LoVo (cell line): ENCODE measurements at places on chromosomes 16 and 17.

- no peak for DNase-seq
Measured at GRCh38 chr17:80978499-80979497, 12.8 kb upstream of the CHMP6 start.

DNA sequence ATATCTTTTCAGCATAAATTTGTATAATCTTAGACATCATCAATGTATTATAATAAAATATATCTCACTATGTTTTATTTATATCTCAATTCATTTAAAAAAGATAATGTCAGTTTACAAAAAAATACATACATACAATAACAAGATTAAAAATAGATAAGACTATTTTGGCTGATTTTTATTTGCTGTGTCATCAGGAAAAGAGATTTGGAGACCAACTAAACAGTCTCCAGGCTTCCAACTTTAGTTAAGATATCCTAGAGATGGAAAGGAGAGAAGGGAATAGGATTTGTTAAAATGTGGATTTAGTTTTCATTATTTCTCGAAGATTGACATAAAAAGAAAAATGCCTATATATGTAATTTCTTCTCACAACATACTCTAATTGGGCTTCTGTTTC, 433.8 kb upstream of the TOM1L1 start:
- DNase-seq: no peak

- no peak for DNase-seq
Measured at GRCh38 chr17:44354582-44355561, 8.8 kb downstream of the FAM171A2 start.

- no peak for DNase-seq
Measured at GRCh38 chr16:29875206-29875605, 12.2 kb upstream of the CDIPT start.

GRCh38 chr17:49633250-49633649, 44.6 kb downstream of the SPOP start:
- DNase-seq: no peak

DNA sequence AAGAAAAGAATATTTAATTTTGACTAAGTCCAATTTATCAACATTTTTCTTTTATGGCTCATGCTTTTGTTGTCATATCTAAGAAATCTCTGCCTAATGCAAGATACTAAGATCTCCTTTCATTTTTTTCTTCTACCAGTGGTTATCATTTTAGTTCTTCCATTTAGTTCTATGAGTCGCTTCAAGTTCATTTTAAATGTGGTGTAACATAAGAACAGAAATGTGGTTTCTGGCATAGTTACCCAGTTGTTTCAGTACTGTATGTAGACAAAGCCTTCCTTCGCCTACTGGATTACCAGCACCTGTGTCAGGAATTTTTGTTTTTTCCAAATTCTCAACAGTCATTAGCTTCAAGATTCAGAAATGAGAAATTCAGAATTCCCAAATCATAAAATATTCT, 175.7 kb downstream of the PARN start:
- DNase-seq: no peak

- DNase-seq: peak; percentile 54
Measured at GRCh38 chr17:46194393-46195216, 1.4 kb upstream of the KANSL1 start.

DNA sequence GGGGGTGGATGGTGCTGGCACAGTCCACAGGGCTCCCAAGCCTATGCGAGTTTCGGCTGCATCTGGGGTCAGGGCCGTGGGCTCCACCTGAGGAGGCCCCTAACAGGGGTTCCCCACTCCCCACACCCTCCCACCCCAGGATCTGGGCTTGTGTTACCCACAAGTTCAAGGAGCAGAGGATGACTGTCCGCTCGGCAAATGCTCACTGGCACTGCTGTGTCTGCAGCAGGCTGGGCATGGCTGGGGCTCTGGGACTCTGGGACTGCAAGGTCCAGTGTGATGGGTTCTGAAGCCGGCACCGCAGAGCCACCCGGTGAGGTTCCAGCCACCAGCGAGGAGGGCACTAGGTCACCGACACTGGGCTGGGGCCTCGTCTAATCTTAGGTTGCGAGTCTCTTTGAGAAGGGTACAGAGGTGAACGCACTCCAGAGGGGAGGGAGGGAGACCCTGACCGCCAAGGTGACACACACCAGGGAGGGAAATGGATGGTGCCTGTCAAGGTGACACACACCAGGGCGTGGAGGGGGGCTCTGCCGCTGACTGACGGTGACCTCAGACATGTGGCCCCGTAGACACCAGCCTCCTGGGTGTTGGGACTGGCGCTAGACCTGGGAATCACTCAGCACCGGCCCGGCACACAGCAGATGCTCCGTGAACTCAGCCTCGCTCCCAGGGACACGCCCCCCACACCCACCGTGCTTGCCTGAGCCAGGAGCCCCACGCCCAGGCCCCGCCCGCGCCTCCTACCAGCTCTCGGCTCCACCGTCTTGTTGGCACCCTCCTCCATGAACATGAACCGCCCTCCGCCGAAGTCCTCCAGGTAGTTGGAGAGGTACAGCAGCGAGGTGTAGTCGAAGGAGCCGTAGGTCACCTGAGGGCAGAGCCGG, 20.5 kb upstream of the HEXD start:
- DNase-seq: no peak

DNA sequence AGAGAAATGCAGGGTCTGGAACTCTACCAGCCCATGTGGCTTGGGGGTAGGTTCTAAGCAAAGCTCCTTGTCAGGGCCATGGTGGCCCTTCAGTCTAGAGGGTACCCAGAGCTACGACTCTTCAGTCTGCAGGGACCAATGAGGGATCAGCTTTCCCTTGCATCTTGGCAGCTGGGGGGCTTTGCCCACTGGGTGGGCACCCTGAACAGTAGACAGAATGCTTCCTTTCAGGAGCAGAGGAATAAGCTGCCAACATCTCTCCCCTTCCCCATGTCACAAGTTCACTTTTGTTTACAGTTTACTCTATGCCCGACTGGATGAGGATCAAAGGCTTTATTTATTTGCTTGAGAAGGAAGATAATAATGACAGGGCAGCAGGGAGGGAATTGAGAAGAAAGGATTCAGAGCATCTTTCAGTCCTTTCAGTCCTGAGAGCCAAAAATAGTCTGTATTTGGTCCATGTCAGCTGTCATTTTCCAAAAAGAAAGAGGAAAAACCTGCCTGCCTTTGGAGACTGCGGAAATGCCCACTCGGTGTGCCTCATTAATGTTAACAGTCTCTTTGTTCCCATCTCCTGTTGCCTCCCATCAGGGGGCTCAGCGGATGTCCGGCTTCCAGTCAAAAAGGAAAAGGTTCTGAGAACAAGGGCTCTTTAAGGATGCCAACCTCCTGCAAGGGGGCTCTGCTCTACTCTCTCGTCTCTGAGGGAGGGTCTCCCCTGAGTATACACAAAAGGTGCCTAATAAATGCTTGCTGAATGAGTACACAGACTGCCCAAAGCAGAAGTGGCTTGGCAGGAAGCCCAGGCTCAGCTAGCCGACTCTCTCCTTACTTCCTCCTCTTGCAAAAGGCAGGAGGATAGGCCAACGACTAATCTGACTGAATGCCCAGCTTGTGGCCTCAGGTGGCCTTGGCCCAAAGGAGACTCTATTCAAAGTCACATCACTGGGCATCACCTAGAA, 17.1 kb downstream of the TRAF4 start:
- no peak for DNase-seq

GRCh38 chr17:46971647-46972300, 7.3 kb downstream of the RPRML start:
- no peak for DNase-seq

- peak; percentile 43 for DNase-seq
Measured at GRCh38 chr16:4097826-4098240, 18.4 kb downstream of the ADCY9 start.

DNA sequence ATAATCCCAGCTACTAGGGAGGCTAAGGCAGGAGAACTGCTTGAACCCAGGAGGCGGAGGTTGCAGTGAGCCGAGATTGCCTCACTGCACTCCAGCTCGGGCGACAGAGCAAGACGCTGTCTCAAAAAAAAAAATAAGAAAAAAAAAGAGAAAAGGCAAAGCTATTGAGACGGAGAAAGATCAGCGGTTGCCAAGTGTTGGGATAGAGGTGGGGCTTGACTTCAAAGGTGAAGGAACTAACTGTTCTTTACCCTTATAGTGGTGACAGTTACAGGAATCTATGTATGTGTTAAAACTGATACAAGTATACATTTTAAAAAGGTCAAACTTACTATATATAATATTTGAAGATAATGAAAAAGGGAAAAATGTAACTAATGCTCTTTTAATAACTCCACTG, 22.5 kb downstream of the AKAP10 start:
- DNase-seq: no peak

- DNase-seq: no peak
Measured at GRCh38 chr16:70378869-70379493, 32.3 kb downstream of the DDX19A start.

DNA sequence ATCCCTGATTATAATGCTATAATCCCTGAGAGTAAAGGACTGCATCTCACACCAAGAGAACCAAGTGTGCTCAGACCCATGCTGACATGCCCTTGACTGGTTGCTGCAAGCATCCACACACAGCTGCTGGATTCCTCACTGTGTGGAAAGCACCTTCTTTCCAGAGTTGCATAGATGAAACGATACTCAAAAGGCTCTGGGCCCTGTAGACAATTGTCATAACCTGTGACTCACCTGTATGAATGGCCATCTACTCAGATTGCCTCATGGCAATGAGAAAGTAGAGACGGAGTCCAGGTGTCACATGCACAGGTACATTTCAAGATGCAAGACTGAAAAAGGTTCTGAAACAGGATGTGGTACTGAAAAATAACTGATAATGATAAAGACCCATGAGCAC, 58.1 kb downstream of the MPHOSPH6 start:
- DNase-seq: no peak

DNA sequence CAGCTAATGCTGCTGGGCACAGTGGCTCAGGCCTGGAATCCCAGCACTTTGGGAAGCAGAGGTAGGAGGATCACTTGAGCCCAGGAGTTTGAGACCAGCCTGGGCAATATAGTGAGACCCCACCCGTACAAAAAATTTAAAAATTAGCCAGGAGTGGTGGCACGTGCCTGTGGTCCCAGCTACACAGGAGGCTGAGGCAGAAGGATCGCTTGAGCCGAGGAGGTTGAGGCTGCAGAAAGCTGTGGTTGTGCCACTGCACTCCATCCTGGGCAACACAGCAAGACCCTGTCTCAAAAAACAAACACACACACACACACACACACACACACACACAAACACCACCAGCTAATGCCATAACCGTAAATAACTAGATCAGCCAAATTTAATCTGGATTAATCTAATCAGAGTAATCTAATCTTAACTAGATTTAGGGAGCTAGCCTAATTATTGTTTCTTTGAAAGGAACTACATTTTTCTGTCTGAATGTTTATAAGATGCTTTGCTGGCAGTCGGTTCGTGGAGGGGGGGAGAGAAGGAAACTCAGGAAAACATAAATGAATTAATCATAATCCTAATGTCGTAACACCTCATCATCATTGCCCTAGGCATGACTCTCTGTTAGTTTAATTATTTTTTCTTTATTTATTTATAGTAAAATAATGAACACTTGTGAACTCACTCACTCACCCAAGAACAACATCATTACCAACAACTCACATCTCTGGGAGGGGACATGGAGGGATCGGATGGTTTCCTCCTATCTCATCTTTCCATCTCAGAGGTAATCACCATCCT, 12.5 kb upstream of the RBBP6 start:
- DNase-seq: no peak

- no peak for DNase-seq
Measured at GRCh38 chr16:84247331-84247730, 7.5 kb upstream of the KCNG4 start.

GRCh38 chr16:80663078-80663477, 122.3 kb downstream of the DYNLRB2 start:
- DNase-seq: no peak

DNA sequence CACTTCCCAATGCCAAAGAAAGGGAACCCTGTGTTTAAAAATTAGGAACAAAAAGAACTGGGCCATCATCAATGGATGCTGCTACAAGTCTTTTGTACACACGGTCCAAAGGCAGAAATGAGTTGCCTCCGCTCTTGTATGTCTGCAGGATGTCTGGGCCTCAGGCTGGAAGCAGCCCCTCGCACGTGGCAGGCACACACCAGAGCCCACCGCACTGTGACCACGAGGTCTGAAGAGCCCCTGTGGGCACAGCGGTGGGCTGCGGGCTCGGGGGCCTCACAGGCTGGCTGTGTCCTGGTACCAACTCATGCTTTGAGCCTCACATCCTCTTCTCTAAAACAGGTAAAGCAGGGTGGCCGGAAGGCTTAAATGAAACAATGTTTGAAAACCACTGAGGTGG, 309.3 kb downstream of the C16orf95 start:
- no peak for DNase-seq

- DNase-seq: no peak
Measured at GRCh38 chr16:82260212-82260795, 90.3 kb upstream of the MPHOSPH6 start.

DNA sequence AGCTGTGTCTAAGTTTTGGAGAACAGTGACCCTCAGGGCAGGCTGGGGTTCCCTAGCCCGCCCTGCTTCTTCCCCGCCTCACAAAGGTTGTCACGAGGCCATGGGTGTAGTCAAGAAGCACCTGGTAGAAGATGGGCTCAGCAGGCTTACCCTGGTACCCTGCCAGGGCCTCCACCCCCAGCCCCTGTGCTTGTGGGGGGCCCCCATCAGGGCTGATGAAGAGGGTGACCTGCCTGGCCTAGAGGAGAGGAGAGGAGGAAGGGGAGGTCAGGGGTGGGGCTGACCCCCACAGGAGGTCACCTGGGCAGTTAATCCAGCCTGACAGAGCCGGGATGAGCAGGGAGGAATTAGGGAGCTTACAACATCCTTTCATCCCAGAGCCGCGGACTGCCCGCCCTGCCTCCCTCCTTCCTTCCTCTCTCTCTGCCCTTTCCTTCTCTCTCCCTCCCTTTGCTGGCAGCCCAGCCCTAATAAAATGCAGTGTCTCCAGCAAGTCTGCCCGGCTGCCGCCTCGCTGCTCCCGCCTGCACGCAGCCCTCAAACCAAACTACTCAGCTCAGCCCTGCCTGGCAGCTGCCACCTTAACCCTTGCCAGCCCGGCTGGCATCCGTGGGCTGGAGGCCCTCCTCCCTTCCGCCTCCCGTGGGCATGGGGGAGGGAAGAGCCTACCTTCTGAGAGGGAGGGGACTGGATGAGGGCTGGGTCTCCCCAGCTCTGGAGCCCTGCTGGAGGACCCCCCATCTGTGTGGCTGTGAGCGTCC, 7.2 kb downstream of the DLX3 start:
- no peak for DNase-seq

GRCh38 chr17:21194226-21194625, 19.7 kb downstream of the TMEM11 start:
- no peak for DNase-seq

DNA sequence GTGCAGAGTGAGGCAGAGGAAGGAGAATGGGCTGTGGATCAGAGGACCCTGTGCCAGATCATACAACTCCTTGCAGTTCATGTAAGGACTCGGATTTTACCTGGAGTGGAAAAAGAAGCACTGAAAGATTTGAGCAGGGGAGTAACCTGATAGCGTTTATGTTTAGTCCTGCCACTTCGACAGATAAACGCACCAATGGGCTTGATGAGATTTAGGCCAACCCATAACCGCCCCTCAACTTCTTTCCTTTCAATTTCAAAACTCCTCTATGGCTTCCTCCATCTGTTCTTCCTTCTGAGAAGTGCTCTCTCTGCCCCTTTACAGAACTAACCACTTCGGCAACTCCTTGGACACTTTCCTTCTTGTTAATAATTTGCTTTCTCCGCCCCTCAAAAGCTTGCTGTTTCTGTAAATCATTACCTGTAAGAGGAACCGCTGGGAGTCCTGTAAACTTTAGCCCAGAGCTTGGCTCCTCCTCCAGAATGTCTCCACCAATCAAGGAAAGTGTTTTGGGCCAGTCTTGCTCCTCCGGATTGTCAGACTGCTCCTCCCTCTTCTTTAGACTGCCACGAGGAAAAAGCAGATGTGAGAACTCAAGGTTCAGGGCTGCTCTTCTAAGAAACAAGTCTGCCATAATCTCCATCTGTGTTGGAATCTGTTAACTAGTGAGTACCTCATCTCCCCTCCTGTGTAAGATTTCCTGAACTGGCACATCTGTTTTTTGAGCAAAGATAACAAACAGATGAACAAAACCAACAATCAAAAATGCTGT, at the start of gene ACSM3:
ACSM3 (plus strand) TSS at position 554 of the 772 bp plus-strand sequence. CDS start 6,021 bp downstream, outside the sequence.
- peak; percentile 92 for DNase-seq
